Suprapubic skin (tissue), 4 donors: ENCODE measurements at places on chromosomes 7 and 10. TPM values are rescaled to one million over a fixed set of nuclear protein-coding genes. Genes with fewer than 3 reads are reported as not detected.

DNA sequence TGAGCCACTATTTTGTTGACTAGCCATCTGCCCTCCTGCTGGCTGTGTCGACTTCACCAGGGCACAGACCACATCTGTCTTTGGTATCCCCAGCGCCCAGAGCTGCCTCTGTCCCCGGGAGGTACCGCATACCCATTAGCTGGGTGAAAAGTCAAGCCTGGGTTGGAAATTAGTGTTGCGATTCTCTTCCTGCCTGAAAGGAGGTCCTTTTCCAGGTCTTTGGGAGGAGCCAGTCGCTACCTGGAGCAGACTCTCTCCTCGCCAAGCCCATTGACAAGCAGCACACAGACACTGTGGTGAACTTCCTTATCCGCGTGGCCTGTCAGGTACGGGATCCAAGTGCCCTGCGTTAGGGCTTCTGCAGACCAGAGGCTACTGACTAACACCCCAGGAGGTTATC lies 79.4 kb downstream of the TRRAP start:
- H3K4me3 ChIP-seq: no peak overlapping the region
- H3K36me3 ChIP-seq: peaks cover 95% of the 10 kb centered on the region
- H3K27me3 ChIP-seq: no peaks in the 10 kb centered on the region
- H3K4me1 ChIP-seq: no peaks in the 10 kb centered on the region

DNA sequence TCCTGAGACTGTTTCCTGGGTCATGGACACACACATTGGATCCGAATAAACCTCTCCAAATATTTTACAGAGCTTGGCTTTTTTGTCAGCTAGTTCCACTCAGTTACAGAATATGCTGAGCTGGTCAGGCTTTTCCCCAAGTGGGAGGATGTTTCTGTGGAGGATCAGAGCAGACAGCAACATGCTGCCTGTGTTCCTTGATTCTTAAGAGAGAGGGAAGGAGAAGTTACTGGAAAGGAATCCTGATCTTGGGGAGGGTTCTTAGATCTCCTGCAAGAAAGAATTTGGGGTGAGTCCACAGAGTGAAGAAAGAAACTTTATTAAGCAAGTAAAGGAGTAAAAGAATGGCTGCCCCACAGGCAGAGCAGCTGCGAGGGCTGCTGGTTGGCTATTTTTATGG lies 76.8 kb upstream of the RPA3 start:
- peaks cover 8% of the 10 kb centered on the region for H3K4me1 ChIP-seq
- H3K36me3 ChIP-seq: no peaks in the 10 kb centered on the region
- no peaks in the 10 kb centered on the region for H3K27me3 ChIP-seq
- H3K4me3 ChIP-seq: no peak overlapping the region

DNA sequence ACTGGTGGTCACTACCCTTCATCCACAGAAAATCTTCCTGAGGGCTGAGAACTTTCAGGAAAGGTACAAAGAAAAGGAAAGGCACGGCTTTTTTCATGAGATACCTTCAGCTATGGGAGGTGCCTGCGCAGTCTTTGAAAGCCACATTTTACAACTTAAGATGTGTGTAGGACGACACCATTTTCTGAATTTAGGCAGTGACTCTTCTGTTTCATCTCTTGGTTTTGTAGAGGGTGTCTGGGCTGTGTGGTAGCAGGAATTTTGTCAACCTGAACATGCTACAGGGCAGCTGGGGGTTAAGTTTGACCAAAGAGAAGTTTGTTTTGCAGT lies 138.1 kb downstream of the NRP1 start:
- peaks cover 8% of the 10 kb centered on the region for H3K36me3 ChIP-seq
- DNase-seq: no peak
- no peak overlapping the region for H3K27ac ChIP-seq
- H3K27me3 ChIP-seq: no peaks in the 10 kb centered on the region
- no peak overlapping the region for H3K4me3 ChIP-seq

- peaks cover 81% of the 10 kb centered on the region for H3K4me1 ChIP-seq
- no peak overlapping the region for H3K27ac ChIP-seq
- H3K4me3 ChIP-seq: no peak overlapping the region
- peaks cover 19% of the 10 kb centered on the region for H3K36me3 ChIP-seq
- no peak for DNase-seq
- no peaks in the 10 kb centered on the region for H3K27me3 ChIP-seq
These were observed 9.7 kb downstream of the EIF4H start for GRCh38 chr7:74183653-74184450.

- H3K27me3 ChIP-seq: no peaks in the 10 kb centered on the region
- no peak for DNase-seq
- H3K4me3 ChIP-seq: no peak overlapping the region
- H3K4me1 ChIP-seq: peaks cover 12% of the 10 kb centered on the region
These were observed 58.3 kb downstream of the REEP3 start for GRCh38 chr10:63579371-63580014.

- no peak overlapping the region for H3K27ac ChIP-seq
- no peak for DNase-seq
- H3K4me1 ChIP-seq: peaks cover 10% of the 10 kb centered on the region
- H3K27me3 ChIP-seq: no peaks in the 10 kb centered on the region
These were observed 426.5 kb upstream of the NFE2L3 start for GRCh38 chr7:25725451-25725850.

SYNPO2L gene
- not detected for total RNA-seq

NANOS1 gene
- 2.9 TPM for total RNA-seq

GRCh38 chr7:96740130-96740529 lies 30.5 kb upstream of the SEM1 start:
- no peak overlapping the region for H3K4me3 ChIP-seq
- DNase-seq: no peak
- H3K4me1 ChIP-seq: no peaks in the 10 kb centered on the region
- peaks cover 16% of the 10 kb centered on the region for H3K27me3 ChIP-seq
